ENCODE measurements at places on chromosomes 7 and 10.

- no peak for DNase-seq
Measured at GRCh38 chr7:137848095-137848494, 1.3 kb upstream of the DGKI start.

GRCh38 chr10:688312-689120, 952 bp downstream of the DIP2C start:
- no peak for DNase-seq

DNA sequence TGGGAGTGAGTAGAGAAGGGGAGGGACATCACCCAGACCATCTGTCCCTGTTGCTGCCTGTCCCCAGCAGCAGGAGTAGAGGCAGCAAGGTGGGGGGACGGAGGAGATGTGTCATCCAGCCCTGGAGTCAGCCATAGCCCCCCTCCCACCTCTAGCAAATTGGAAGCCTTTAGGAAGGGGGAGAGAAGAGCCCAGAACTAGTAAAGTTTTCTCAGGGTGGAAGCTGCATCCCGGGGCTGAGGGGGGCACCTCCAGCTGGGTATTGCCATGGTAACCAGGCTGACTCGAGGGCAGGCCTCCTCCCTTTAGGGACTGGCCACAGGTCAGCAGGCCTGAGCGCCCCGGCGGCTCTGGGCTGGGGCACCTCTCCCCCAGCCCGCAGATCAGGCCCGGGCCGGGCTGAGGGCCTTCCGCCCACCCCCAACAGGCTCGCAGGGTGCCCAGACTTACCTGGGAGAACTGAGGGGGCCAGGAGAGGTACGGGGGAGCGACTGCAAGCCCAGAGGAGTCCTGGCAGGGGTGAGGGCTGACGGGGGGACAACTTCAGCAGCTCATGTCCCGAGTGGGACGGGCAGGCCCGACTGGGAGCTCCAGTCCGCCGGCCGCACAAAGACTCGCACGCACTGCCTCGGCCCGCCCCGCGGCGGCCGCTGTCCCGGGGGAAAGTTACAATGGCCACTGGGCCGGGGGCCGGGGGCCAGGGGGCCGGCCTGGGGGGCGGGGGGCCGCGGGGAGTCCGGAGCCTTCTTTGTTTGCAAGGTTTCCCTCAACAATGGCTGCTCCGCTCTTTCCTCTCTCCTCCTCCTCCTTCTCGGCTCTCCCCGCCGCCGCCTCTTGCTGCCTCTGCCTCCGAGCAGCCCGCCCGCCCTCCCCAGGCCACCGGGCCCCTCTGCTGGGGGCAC, 6.0 kb downstream of the LDB1 start:
- DNase-seq, result no peak

- DNase-seq, result no peak
Measured at GRCh38 chr7:92641921-92642511, 51.8 kb upstream of the FAM133B start.

DNA sequence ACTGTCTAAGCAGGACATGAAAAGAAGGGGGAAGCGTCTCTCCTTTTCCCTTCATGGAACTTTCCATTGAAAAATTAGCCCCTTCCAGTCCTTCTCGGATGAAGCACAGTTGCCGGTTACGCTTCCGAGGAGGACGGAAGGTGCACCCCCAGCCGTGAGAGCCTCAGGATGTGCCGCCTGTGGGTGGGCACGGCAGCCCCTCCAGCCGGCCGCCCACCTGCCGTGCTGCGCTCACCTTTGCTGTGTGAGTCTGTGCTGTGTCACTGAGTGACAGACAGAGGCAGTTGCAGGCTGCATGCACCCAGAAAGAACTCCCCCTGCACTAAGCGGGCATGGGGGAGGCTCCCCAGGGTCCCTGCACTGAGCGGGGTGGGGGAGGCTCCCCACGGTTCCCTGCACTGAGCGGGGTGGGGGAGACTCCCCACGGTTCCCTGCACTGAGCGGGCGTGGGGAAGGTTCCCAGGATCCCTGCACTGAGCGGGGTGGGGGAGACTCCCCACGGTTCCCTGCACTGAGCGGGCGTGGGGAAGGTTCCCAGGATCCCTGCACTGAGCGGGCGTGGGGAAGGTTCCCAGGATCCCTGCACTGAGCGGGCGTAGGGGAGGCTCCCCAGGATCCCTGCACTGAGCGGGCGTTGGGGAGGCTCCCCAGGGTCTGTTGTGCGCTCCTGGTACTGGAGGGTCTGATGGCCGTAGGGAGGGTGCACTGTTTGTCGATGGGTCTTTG, 74.2 kb downstream of the DNAJB6 start:
- DNase-seq, result no peak

DNA sequence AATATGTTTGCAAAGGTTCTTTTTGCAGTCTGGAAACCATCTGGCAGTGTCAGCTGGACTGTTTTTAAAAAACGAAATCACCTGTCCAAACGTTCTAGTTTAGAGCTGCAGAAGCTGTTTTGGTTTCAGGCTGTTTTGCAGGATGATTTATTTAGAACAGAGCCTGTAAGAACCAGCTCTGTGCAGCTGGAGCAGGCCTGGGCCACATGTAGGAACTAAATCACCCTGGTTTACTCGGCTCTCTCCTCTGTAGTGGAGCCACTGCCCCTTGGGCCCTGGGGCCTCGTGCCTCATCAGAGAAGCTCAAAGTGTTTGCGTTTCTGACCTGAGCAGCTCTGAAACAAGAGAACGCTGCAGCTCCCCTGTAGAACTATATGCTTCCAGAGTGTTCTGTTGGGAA, 142.5 kb downstream of the ACTR3B start:
- no peak for DNase-seq

DNA sequence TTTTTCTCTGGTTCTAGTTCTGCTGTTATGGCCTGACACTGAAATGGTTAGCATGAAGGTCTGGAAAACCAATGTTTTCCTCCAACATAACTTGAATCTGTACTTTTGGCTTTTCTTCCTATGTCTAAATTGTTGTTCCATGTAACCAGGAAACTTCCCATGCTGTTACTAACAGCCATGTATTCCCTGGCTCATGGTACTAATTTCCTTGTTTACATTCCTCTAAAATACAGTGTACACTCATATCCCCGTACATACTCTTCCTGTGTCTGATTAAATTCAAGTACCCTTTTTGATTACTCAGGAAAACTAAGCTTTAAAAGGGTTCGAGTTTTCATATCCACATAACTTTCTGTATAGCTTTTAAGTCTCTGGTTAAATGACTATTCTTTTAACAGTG, 12.3 kb upstream of the ACSM6 start:
- DNase-seq, result no peak

DNA sequence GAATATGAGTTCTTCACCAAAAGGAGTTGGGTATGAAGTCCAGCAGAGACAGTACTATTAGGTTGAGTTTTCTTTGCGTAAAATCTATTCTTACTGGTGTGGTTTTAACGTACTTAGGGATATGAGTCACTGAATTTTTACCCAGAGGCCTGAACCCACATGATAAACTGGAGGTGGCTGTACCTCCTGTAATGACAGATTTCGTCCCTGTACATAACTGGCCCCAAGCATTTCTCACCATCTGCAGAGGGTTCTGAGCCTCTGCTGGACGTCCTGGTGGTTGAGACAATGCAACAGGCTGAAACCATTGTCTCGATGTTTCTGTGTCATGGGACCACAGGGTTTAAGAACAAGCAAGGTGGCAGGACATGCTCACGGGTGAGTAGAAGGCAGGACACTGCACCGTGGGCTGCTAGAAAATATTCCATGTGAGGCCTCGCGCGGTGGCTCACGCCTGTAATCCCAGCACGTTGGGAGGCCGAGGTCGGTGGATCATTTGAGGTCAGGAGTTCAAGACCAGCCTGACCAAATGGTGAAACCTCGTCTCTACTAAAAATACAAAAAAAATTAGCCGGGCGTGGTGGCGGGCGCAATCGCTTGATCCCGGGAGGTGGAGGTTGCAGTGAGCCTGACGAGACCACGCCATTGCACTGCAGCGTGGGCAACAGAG, 233.9 kb downstream of the DNAJB6 start:
- no peak for DNase-seq

- no peak for DNase-seq
Measured at GRCh38 chr7:66333443-66333842, 128.3 kb downstream of the TPST1 start.

DNA sequence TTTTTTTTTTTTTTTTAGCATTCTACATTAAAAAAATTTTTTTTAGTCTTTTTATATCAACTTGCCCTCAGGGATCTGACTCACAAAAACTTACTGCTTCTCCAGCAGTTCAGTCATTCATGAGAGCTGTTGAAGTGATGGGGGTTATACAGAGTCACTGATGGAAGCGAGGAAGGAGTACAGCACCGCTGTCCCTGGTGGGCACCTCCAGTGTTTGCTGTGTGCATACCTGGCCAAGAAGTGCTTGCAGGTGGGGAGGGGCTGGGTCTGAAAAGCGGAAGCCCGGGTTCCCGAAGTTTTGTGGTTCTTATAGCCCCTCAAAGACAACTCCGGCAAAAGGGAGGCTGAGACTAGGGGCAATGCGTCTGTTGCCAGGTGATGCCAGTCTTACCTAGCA, 46.2 kb downstream of the MINDY4 start:
- no peak for DNase-seq

DNA sequence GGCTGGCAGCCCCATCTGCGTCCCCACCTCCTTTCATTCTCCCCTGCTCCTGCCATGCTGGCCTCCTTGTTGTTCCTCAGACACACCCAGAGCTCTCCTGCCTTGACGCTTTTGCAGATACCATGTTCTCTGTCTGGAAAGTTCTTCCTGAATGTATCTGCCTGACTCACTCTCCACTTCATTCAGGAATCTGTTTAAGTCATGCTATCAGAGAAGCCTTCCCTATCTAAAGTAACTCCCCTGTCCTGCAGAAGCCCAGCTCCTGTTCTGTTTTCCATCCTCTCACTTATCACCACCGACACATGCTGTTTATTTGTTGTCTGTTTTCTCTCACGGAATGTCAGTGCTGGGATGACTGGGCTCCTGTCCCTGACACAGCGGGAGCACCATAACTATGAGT, 82.0 kb downstream of the AFAP1L2 start:
- no peak for DNase-seq

DNA sequence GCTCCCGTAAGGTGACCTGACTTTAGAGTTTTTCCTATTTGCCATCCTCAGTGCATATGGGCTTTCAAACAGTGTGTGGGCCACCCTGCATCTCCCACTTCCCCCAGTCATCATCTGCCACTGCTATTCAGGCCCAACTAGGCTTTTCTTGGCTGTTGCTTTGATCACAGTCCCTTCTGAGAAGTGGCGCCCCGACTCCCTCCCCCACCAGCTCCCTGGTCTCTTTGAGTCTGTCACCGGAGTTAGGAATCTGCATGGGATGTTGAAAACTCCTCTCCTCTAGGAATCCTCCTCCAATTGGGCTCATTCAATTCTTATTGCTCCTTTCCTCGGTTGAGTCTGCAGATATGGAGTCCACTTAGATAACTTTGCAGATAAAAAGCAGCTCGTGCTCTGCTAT, 32.1 kb downstream of the HIF1AN start:
- DNase-seq, result no peak

DNA sequence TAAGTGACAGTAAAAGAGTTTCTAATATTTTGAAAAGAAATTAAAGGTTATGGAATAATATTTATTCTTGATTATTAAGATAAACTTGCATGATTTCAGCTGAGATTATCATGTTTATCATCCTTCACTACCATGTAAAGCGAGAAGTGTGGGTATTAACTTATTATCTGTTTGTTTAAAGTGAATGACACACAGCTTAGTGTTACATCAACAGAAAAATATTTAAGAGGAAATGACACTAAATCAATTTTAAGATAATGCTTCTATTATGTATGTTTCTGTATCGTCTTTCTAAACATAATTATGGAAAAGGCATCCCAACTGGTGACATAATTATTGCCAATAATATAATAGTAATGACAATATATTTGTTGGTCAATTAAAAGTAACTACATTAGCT, 213.1 kb downstream of the PCDH15 start:
- DNase-seq, result no peak

DNA sequence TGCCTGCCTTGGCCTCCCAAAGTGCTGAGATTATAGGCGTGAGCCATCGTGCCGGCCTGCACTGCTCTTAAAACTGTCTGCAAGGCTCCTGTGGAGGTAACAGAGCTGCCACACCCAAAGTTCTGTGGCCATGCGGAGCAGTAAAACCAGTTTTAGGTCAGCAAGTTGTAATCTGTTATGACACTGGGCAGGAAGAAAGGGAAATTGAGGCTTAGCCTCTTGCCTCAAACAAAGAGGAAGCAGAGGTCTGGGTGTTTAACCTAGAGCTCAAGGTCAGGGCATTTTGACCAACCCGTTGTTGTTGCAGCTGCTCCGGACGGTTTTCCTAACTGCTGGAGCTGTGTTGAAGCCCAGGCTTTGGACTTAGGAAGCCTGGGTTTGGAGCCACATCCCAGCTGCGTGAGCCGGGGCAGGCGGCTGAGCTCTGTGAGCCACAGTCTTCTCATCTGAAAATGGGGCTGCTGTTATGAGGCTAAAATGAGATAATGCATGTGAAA, 7.4 kb upstream of the RRP12 start:
- no peak for DNase-seq

DNA sequence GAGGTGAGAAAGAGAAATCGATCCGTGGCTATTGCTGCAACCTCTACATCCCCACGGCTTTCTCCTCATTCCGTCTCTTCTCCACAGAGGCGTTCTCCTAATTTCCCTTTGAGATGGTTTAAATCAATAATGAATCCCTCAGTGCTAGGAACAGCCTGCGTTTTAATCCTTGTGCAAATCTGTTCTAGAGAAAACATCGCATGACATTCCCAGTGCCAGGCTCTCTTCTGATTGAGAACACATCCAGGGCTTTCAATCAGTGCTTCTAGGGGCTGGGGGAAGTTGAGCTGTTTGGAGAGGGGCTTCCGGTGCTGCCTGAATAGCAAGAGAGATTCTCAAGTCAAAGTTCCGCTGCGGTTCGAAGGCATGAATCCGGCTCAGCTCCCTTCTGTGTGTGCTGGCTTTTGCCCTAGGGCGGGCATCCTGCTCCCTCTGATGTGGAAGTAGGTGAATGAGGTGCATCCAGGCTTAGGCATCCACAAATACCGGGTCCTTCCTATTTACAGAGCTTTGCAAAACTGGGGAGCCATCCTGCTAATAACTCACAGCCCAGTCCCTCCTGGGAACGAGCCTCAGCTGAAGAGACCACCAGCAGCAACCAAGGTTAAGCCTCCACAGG, 62.8 kb downstream of the CHST15 start:
- no peak for DNase-seq

DNA sequence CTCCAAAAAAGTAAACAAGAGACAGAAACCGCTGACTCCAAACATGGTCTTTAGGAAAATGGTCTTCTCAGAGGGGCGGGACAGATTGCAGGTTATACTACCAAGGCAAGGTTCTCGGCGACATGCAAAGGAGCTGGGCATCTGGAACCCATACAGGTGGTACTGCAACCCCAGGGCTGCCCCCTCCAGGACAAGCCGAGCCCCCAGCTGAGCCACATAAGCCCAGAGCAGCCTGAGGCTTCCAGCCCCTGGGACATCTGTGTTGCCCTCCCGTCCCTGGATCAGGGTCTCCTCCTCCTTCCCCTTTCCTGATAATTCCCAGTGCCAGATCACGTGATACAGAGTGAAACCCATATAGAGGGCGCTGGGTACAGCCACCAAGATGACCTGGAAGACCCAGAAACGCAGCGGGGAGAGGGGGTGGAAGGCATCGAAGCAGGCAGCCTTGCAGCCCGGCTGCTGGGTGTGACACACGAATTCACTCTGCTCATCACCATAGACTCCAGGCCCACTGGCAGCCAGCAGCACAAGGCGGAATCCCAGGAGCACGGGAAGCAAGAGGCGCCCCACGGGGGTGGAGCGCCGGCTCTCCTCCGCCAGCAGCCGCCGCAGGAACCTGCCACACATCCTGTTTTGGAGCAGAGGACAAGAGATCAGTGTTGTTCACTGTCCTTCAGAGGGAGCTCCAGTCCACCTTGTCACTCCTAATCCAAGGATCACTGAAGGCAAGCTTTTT, at the start of gene GJC3:
Gene GJC3, minus strand, starts transcription at position 627 of the 736 bp plus-strand sequence. Its CDS starts 0 bp downstream, at position 627.
- peak; percentile 45 for DNase-seq

- no peak for DNase-seq
Measured at GRCh38 chr7:120617275-120617674, 240.7 kb downstream of the TSPAN12 start.
